ENCODE measurements at places on chromosomes 12 and 14. TPM values are rescaled to one million over a fixed set of nuclear protein-coding genes. Genes with fewer than 3 reads are reported as not detected.
A peak's percentile ranks its signal among the peaks of the same experiment; 100 is the strongest.

DNA sequence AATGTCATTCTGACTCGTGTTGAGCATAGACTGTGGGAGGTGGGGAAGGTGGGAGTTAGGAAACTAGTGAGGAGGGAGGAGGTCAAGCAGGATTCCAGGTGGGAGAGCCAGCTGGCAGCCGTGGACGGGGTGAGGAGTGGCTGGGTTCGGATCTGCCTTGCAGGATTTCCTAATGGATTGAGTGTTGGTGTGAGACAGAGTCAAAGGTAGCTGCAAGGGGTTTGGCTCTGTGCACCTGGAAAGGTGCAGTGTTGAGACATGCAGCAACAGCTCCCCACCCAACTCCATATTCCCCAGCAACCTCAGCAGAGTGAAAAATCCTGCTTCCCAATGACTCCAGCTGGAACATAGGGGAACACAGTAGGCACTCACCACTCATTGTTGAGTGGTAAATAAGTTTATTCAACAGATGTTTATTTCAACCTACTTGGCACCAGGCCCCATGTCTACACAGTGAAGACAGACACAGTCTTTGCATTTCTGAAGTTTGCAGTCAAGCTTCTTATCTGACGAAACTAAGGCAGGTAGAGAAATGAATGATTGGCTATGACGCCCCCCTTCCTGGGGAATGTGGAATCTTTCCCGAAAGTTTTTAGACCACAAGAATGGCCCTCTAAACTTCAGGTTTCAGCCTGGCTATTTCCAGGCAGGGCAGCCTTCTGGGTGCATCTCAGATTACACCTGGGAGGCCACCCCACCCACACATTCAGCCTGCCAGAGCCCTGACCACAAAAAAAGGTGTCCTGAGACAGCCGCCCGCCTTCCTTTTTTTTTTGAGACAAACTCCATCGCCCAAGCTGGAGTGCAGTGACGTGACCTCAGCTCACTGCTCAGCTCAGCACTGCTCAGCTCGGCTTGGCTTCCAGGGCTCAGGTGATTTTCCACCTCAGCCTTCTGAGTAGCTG is 37.9 kb upstream of the PLEKHG6 start:
- H3K4me3 ChIP-seq, result no peak overlapping the region
- H3K27ac ChIP-seq, result peak overlapping the region; percentile 56
- H3K27me3 ChIP-seq, result no peaks in the 10 kb centered on the region
- peaks cover 52% of the 10 kb centered on the region for H3K4me1 ChIP-seq
- no peak for DNase-seq

CYP46A1 gene
- 1.5 TPM for total RNA-seq

DNA sequence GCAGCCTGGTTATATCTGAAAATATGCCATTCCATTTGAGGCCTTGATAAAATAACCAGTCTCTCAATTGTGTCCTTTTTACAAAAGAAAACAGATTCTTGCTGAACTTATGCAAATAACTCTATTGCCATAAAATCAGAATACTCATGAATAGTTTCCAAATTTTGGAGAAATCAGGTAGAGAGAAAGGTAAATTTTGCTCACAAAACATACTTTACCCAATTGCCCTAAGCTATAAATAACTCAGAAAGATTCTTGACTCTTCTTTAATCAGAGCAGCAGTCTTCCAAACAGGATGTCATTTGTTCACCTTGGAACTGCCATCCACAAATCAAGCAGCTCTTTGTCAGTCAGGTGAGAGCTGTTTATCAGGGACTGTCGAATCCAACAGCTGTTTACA is 12.6 kb downstream of the ZNF26 start:
- H3K27ac ChIP-seq, result no peak overlapping the region
- H3K36me3 ChIP-seq, result peaks cover 16% of the 10 kb centered on the region
- DNase-seq, result no peak
- no peaks in the 10 kb centered on the region for H3K27me3 ChIP-seq
- no peak overlapping the region for H3K4me3 ChIP-seq

TAS2R19 gene
- total RNA-seq, result 8.3 TPM

ATP5MC2 gene
- 242 TPM for total RNA-seq

SLC7A7 gene
- total RNA-seq, result 9.6 TPM

KCNK10 gene
- not detected for total RNA-seq

HCAR1 gene
- 0.13 TPM for total RNA-seq

GRCh38 chr12:59182658-59183455 is 262.6 kb upstream of the LRIG3 start:
- no peak for DNase-seq
- H3K27me3 ChIP-seq, result no peaks in the 10 kb centered on the region
- H3K4me1 ChIP-seq, result no peaks in the 10 kb centered on the region
- no peaks in the 10 kb centered on the region for H3K36me3 ChIP-seq

DNA sequence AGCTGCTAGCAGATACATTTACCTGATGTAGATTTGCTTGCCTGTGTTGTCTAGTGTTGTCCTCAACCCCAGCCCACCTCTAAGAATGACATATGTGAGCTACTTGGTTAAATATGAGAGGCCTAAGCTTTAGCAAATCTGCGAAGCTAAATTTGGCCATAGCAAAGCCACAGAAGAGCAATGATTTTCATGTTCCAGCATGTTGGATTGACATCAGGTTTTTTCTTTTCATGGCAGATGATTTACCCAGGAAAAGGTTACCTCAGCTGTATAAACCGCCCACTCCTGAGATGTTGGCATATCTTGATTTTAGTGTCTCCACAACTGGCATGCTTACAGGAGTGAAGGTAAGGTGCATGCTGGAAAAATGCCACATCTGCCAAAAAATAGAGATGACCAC is 36.4 kb upstream of the ATF1 start:
- peaks cover 8% of the 10 kb centered on the region for H3K4me1 ChIP-seq
- H3K4me3 ChIP-seq, result no peak overlapping the region
- H3K36me3 ChIP-seq, result peaks cover 62% of the 10 kb centered on the region
- no peak overlapping the region for H3K27ac ChIP-seq
- H3K27me3 ChIP-seq, result no peaks in the 10 kb centered on the region

DNA sequence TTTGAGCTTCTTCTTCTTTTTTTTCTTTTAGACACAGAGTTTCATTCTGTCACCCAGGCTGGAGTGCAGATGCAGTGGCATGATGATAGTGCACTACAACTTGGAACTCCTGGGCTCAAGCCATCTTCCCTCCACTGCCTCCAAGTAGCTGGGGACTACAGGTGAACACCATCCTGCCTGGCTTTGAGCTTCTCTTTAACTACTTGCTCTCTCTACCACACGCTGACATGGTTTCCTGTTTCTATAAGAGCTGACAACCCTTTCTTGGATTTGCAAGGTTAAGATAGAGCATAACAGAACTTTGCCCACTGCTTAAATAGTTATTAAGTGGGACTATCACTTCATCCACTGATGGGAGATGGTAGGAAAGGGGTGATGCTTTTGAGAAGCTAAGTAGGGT is 82.4 kb upstream of the SLC38A2 start:
- no peaks in the 10 kb centered on the region for H3K36me3 ChIP-seq
- no peaks in the 10 kb centered on the region for H3K27me3 ChIP-seq
- H3K4me3 ChIP-seq, result no peak overlapping the region
- no peak for DNase-seq
- H3K27ac ChIP-seq, result no peak overlapping the region

- no peak overlapping the region for H3K27ac ChIP-seq
- H3K36me3 ChIP-seq, result no peaks in the 10 kb centered on the region
- no peaks in the 10 kb centered on the region for H3K4me1 ChIP-seq
Observed at GRCh38 chr12:77315407-77315806, 250.0 kb upstream of the E2F7 start.

- DNase-seq, result no peak
- no peak overlapping the region for H3K4me3 ChIP-seq
- H3K27ac ChIP-seq, result no peak overlapping the region
- no peaks in the 10 kb centered on the region for H3K36me3 ChIP-seq
Observed at GRCh38 chr14:104144453-104144790, 6.0 kb downstream of the KIF26A start.

- DNase-seq, result no peak
- H3K4me3 ChIP-seq, result no peak overlapping the region
- no peaks in the 10 kb centered on the region for H3K36me3 ChIP-seq
- H3K4me1 ChIP-seq, result no peaks in the 10 kb centered on the region
- no peak overlapping the region for H3K27ac ChIP-seq
- no peaks in the 10 kb centered on the region for H3K27me3 ChIP-seq
Observed at GRCh38 chr14:77230914-77231313, 40.1 kb downstream of the NGB start.

INHBE gene
- not detected for total RNA-seq

- peak overlapping the region; percentile 8 for H3K4me3 ChIP-seq
- H3K27ac ChIP-seq, result peak overlapping the region; percentile 60
- peaks cover 5% of the 10 kb centered on the region for H3K4me1 ChIP-seq
- H3K36me3 ChIP-seq, result no peaks in the 10 kb centered on the region
- no peak for DNase-seq
Observed at GRCh38 chr12:112368856-112369255, 13.4 kb downstream of the HECTD4 start.

CLEC14A gene
- 41.1 TPM for total RNA-seq

DNA sequence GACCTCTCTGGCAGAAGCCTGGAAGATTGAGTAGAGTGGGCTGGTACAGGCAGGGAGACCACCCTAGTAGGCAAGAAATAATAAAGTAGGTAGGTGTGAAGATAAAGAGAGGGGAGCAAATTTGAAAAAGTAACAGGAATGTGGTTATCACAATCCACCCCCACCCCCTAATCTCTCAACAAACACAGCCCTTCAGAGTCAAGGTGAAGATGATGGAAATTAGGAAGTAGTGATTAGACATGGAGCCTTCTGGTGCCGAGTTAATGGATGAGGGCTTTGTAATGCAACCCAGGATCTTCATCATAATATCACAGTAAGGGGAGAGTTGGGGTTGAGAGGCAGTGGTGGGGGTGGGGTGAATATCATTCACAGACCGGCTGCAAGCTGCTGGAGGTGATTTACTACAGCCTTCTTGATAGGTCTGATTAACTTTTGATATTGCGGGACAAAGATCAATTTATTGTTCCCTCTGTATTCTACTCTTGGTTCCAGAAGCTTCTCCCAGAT is 29.2 kb upstream of the CRY1 start:
- peaks cover 33% of the 10 kb centered on the region for H3K27me3 ChIP-seq
- no peak for DNase-seq
- H3K4me1 ChIP-seq, result no peaks in the 10 kb centered on the region

- no peaks in the 10 kb centered on the region for H3K36me3 ChIP-seq
- no peaks in the 10 kb centered on the region for H3K4me1 ChIP-seq
- no peak overlapping the region for H3K27ac ChIP-seq
- DNase-seq, result no peak
- H3K27me3 ChIP-seq, result peaks cover 11% of the 10 kb centered on the region
- H3K4me3 ChIP-seq, result no peak overlapping the region
Observed at GRCh38 chr12:120346681-120347080, 19.1 kb upstream of the PLA2G1B start.

PLXNC1 gene
- total RNA-seq, result 6.9 TPM

- no peak overlapping the region for H3K4me3 ChIP-seq
- no peak overlapping the region for H3K27ac ChIP-seq
- DNase-seq, result no peak
- no peaks in the 10 kb centered on the region for H3K36me3 ChIP-seq
- no peaks in the 10 kb centered on the region for H3K4me1 ChIP-seq
Observed at GRCh38 chr14:40983604-40984003, 623.1 kb upstream of the LRFN5 start.

JAG2 gene
- total RNA-seq, result 11.3 TPM

LIN7A gene
- 5.8 TPM for total RNA-seq

DNA sequence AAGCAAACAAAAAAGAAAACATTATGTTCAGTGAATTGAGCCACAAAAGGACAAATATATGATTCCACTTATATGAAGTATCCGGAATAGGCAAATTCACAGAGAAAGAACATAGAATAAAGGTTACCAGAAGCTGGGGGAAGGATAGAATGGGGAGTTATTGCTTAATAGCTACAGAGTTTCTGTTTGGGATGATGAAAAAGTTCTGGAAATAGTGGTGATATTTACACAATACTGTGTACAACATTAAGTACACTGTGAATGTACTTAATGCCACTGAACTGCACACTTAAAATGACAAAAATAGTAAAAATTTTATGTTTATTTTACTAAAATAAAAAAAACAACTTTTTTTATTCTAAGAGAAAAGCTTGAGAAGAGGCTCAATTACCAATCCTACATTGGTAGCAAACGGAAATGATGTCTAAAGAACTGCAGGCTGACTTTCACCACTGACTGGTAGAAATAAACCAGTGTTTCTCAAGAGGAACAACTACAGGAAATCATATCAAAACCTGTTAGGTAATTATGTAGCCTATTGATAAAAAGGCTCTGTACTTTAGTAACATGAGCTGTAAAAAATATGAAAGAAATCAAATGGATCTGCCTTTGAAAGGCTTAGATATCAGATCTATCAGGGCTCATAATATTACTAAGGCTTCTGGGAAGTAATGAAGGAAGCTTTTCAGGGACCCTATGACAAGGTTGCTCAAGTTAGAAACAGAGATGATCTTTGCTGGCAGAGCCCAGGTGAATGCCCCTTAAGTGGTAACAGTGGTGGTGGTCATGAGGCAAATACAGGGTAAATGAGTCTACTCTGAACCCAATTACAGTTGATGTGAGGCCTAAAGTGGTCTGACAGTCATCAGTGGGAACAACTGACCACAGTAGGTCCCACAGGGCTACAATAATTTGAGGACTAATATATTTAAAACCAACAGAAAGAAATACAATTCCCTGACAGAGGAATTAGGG is 41.3 kb downstream of the BAZ1A start:
- no peak overlapping the region for H3K27ac ChIP-seq
- DNase-seq, result no peak
- H3K4me1 ChIP-seq, result no peaks in the 10 kb centered on the region
- H3K4me3 ChIP-seq, result no peak overlapping the region
- no peaks in the 10 kb centered on the region for H3K27me3 ChIP-seq

DNA sequence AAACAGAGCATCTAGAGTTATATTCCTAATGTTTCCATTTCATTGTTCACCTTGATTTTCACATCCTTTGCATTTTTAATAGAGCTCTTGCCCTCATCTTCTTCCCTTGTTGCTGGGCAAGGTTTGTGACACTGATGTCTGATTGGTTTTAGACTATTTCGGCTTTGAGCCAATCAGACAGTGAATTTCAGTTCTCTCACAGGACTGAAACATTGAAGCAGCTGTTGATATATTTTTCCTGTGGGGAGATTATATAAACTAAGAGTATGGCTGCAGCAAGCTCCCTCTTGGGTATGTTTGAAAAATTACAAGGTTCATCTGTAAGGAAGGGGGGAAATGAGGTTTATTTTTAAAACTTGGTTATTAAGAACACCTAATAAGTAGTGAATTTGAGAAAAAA is 51.2 kb downstream of the ATF7IP start:
- no peak overlapping the region for H3K27ac ChIP-seq
- DNase-seq, result no peak
- no peaks in the 10 kb centered on the region for H3K27me3 ChIP-seq
- H3K4me1 ChIP-seq, result peaks cover 55% of the 10 kb centered on the region
- no peak overlapping the region for H3K4me3 ChIP-seq
- no peaks in the 10 kb centered on the region for H3K36me3 ChIP-seq

DNA sequence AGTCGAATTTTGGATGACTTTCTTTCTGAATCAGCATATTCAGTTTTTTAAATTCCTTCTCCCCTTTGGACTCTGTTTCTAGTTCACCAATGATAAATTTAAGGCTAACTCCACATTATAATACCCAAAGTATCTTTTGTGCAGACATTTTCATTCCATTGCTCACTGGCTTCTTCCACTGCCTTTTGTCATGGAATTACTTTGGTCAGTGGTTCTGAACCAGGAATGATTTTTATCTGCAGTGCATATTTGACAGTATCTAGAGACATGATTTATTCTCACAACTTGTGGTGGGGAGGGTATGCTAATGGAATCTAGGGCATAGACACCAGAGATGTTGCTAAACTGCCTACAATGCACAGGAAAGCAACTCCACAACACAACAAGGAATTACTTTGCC is 234.4 kb upstream of the PRKD1 start:
- no peak for DNase-seq
- H3K27me3 ChIP-seq, result no peaks in the 10 kb centered on the region
- no peaks in the 10 kb centered on the region for H3K36me3 ChIP-seq
- H3K27ac ChIP-seq, result no peak overlapping the region
- no peak overlapping the region for H3K4me3 ChIP-seq
